ENCODE measurements at places on chromosomes 4 and X. TPM values are rescaled to one million over a fixed set of nuclear protein-coding genes. Genes with fewer than 3 reads are reported as not detected.

The GPRASP2 gene
- 29.3 TPM for total RNA-seq

The TMEM144 gene
- 34.3 TPM for total RNA-seq

The HADH gene
- 43.0 TPM for total RNA-seq

The RBM46 gene
- total RNA-seq = 0.27 TPM

The SERPINA7 gene
- total RNA-seq = not detected

The SHROOM3 gene
- 77.8 TPM for total RNA-seq

The SULT1E1 gene
- not detected for total RNA-seq

The FGF13 gene
- total RNA-seq = 5.5 TPM

The ARSD gene
- total RNA-seq = 66.3 TPM

The KCND1 gene
- total RNA-seq = 1.0 TPM

- H3K27me3 ChIP-seq = no peaks in the 10 kb centered on the region
- no peaks in the 10 kb centered on the region for H3K4me1 ChIP-seq
- DNase-seq = no peak
- no peak overlapping the region for H3K27ac ChIP-seq
- no peak overlapping the region for H3K4me3 ChIP-seq
These were observed 3.2 kb downstream of the TDO2 start for GRCh38 chr4:155906554-155907247.

DNA sequence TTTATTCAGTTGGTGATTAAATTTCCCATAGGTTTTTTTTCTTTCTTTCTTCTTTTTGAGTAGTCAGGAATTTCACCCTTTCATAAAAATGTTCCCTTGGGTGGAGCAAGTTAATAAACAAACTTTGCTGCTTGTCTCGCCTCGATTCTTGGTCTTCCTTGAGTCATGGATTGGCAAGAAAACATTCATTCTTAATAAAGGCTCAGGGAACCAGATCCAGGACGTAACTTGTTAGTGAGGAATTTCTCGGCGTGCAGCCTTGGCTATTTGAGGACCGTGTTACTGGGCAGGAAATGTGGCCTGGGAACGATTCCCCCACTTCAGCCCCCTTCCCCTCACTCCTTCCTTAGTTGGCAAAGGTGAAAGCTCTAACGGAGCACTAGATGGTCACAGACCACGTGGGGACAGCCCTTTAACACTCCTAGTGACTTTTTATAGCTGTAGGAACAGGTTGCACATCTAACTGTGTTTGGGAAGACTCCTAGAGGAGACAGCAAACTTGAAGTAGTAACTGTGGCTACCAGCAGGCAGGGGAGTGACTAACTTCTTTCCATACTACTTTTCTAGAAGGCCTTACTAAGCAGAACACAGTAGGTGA, 106.8 kb downstream of the UCHL1 start:
- H3K27me3 ChIP-seq = no peaks in the 10 kb centered on the region
- no peaks in the 10 kb centered on the region for H3K36me3 ChIP-seq
- peaks cover 71% of the 10 kb centered on the region for H3K4me1 ChIP-seq
- H3K4me3 ChIP-seq = no peak overlapping the region
- DNase-seq = peak; percentile 79
- H3K27ac ChIP-seq = peak overlapping the region; percentile 95

DNA sequence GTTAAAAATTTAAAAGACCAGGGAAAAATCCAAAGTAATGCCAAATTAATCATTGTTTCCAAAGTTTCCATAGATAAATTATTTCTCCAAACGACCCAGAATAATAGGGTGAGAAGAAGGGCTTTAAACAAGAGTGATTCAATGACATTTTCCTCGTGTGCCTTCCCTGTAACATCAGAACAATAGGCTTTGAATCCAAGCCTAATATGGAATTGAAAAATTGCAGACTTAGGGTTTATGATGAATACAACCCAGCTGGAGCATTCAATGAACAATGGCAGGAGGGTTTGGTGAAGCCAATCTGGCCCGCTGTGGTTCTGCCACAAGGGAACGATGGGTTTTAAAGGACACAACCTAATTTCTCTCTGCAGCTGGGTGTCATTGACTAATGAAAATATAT, 94.2 kb downstream of the CBLL2 start:
- no peak for DNase-seq
- no peaks in the 10 kb centered on the region for H3K27me3 ChIP-seq
- H3K36me3 ChIP-seq = no peaks in the 10 kb centered on the region
- no peak overlapping the region for H3K27ac ChIP-seq
- no peak overlapping the region for H3K4me3 ChIP-seq

DNA sequence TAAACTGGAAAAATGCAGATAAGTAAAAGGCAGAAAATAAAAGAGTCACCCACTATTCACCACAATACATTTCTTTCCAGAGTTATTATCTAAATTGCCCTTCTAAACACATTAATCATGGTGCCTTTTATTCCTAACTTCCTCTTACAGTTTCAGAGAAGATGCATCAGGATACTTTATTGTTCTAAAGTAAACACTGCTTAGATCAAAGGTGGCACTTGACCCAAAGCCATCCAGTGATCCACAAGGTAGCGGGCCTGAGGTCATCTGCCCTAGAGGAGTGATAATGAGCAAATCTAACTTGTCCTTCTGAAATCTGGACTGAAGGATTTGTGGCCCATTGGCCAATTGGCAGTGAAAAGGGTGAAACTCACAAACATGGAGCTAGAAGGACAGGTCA, 12.0 kb upstream of the TMEM154 start:
- DNase-seq = no peak
- H3K36me3 ChIP-seq = no peaks in the 10 kb centered on the region
- H3K4me1 ChIP-seq = no peaks in the 10 kb centered on the region
- H3K4me3 ChIP-seq = no peak overlapping the region
- no peak overlapping the region for H3K27ac ChIP-seq

DNA sequence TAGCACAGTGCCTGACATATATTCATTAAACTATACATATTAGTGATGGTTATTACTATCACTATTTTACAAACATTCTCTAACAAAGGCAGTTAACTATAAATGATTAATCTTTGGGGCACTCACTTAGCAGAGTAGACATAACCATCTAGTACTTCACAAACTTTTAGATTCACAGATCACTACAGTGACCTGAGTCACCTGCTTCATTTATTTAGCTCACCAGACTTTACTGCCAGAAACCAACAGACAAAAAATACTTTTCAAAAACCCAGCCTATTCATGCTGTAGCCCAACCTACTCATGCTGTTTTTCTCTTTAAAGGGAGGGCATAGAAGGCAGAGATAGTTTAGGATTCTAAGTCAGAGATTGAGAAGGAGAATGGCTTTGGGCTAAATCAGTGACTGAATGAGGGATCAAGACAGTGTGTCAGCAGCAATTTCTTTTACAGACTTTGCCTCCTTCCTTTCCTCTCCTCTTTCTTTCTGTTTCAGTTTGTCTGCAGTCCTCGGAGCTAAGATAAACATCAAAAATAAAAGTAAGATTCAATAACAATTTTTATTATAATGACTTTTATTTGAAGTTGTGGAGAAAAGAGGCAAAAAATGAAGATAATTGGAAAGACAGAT, 34.7 kb upstream of the PDE5A start:
- no peak for DNase-seq
- no peaks in the 10 kb centered on the region for H3K4me1 ChIP-seq
- H3K27ac ChIP-seq = no peak overlapping the region

GRCh38 chrX:52265713-52266112, 81.0 kb downstream of the MAGED4 start:
- no peak overlapping the region for H3K4me3 ChIP-seq
- no peak for DNase-seq
- H3K4me1 ChIP-seq = no peaks in the 10 kb centered on the region
- no peak overlapping the region for H3K27ac ChIP-seq

DNA sequence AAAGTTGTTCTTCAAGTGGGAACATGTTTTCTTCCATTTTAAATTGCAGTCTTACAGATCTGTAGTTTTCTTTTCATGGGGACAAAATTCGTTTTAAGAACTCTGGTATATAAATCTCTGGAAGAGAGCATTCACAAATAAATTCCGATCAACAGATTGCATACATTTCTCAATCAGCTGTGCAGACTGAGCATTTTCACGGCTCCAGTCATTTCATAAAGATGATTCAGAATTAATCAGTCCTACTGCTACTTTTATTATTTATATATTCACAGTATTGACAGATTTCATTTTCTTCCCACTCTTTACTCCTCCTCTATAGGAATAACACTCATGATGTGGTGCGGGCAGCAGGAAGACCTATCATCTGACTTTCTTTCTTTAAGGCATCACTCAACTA, 534.9 kb upstream of the FTHL17 start:
- H3K36me3 ChIP-seq = no peaks in the 10 kb centered on the region
- H3K27ac ChIP-seq = no peak overlapping the region
- H3K4me3 ChIP-seq = no peak overlapping the region
- DNase-seq = no peak

DNA sequence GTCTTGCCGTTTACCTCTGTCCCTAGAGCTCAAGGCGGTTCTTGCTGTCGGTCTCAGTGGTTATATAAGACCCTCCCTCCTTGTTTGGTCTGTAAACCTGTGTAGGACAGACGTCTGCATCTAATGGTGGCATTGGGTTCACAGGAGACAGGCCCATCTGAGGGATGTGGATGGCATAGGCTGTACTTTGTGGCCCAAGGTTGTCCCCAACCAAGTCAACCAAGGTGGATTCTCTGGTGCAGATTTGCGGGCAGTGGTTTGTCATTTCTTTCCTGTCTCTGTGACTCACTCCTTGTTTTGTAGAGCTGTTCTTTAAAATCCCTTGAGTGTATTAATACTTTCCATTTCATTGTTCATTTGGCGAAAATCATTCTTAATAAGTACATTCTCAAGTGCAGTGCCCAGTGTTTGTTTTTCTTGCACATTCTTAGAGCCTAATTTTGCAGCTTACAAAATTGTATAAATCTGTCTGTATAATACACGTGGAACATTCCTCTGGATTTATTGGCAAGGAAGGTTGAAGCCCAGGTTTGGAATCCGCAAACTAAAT, 68.0 kb upstream of the TLR2 start:
- peaks cover 10% of the 10 kb centered on the region for H3K36me3 ChIP-seq
- H3K4me1 ChIP-seq = no peaks in the 10 kb centered on the region
- no peak overlapping the region for H3K27ac ChIP-seq
- H3K27me3 ChIP-seq = no peaks in the 10 kb centered on the region
- no peak overlapping the region for H3K4me3 ChIP-seq
